ENCODE measurements at places on chromosomes 2 and 18.

GRCh38 chr2:101263377-101263800 is 10.7 kb downstream of the CNOT11 start:
- no peak for DNase-seq

DNA sequence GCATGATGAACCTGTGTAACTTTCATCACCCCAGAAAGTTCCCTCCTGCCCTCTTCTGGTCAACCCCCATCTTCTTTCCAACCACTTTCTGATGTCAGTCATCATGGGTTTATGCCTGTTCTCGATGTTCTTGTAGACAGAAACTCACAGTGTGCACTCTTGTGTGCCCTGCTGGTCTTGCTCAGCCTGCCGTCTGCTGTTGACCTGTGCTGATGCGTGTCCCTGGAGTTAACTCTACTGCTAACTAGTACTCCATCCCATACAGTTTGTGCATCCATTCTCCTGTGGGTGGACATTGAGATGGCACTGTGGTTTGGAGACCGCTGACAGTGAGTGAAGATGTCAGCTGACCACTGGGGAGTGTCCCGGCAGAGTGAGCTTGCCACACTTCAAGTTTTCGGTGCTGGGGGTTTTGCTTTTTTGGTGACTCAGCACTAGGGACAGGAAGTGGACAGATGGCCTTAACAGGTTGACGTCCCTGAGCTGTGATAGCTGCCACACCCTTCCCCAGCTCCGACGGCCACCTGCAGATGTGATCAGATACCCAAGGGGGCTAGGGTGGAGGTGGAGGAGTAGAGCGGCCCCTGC is 14.8 kb downstream of the KLHL29 start:
- DNase-seq = no peak

DNA sequence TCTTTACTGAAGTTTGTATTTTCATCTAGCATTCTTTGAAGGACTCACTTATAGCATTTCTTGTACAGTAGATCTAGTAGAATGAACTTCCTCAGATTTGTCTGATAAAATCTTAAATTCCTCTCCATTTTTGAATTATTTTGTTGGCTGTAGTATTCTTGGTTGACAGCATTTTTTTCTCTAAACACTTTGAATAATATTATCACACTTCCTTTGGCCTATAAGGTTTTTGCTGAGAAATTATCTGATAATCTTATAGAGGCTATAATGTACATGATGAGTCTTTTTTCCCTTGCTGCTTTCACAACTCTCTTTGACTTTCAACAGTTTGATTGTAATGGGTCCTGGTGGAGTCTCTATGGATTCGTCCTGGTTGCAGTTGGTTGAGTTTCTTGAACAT is 169.5 kb downstream of the NOL4 start:
- DNase-seq = no peak

GRCh38 chr18:42187611-42188380 is 232.8 kb downstream of the PIK3C3 start:
- DNase-seq = no peak

DNA sequence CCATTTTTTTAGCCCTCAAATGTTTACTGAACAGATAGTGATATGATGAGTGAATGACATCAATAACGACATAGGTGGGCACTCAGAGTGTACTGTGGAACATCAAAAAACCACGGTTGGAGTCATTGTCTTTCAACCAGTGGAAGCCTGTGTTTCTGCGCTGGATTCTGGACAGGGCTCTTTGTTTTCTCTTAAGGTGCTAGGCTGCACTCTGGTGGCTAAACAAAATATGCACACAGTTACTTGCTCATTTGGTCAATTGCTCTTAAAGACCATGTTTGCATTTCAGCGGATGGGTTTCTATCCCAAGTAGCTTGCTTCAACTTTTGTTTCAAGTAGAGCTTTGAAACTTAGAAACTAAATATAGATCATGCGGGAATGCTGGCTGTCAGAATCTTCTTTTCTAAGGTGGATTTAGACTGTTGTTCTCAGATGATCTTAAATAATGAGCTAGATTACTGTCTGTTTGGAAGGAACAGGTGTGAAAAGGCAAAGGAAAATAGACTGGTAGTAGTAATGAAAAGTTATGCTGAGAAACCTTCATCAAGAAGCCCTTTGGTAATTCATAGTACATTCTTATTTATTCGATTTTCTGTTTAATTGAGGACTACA is 48.5 kb upstream of the LYPD6B start:
- DNase-seq = no peak

- no peak for DNase-seq
Measured at GRCh38 chr18:6311456-6312215, 103.1 kb downstream of the L3MBTL4 start.

GRCh38 chr2:215356948-215357461 is 45.1 kb downstream of the ATIC start:
- DNase-seq = no peak

DNA sequence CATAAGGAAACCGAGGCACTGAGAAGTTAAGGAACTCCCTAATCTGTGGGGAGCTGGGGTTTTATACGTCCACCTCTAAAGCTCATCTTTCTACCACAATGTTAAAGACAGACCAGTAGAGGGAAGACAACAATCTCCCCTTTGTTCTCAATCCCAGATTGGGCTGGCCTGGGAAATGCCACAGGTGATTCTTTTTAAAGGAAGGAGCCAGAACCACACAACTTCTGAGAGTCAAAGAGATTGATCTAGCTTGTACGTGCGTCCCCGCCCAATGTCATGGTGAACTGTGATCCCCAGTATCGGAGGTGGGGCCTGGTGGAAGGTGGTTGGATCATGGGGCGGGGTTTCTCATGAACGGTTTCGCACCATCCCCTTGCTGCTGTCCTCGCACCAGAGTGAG is 81.8 kb upstream of the LCLAT1 start:
- no peak for DNase-seq

Data from activated naive CD4-positive, alpha-beta T cell (primary cell).